ENCODE measurements at places on chromosomes 11 and 22.

DNA sequence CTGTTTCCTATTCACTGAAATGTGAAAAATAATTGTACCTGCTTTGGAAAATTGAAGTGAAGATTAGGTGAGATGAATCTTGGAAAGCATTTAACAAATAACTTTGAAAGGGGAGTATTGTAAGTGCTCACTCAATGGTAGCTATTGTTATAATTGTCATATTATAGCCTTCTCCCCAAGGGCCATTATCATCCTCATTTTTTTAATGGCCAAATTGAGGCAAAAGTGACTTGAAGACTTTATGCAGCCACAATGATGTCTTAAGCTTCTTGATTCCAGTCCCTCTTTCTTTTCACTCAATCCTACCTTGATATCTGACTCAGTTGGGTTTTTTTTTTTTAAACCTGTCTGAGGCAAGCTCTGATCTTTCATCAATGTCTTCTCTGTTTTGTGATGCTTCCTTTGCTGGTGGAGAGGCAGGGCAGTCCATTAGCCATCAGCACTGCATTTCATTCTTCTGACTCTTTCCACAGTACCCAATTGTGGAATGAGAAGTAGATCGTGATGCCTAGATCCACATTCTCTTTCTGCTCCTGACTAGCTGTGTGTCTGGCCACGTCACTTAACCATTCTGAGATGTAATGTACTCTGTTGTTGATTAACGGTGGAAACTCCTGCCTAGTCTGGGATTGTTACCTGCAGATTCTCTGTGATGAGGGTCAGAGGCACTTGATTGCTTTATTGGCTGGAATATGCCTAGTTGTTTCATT is 101.4 kb downstream of the DBX1 start:
- no peak for DNase-seq

- no peak for DNase-seq
Observed at GRCh38 chr22:46055911-46056545, 79.1 kb upstream of the WNT7B start.

DNA sequence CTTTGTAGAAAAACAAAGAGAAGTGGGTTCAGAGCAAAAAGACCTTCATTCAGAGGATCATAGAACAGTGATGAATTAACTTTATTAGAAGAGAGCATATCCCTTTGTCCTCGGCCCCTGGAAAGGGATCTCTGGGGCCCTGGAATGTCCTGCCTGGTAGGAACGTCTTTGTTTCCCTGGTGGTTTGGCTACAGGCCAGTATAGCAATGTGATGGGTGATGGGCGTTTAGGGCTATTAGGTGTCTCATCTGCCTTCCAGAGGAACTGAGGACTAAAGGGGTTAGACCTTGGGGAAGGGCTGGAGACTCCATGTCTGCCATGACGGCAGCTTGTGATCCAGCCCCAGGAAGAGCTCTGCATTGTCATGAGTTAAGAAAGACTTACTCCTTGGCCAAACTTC is 9.1 kb downstream of the APOL4 start:
- DNase-seq, result no peak

DNA sequence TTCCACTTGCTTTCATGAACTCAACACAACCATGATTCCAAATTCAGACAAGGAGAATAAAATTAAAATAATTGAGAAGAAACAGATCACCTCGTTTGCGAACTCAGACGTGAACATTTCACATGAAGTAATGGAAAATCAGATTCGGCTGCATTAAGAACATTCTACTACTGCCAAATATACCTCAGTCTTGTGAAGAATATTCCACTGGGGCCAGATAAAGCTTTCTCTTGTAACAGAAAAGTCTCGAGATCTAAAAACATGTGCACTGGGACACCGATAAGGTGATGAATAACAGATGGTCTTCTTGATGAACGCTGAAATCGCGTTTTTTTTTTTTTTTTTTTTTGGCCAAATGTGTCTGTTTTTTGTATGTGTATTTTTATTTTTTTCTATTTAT is 761.1 kb downstream of the BRD1 start:
- DNase-seq, result no peak

DNA sequence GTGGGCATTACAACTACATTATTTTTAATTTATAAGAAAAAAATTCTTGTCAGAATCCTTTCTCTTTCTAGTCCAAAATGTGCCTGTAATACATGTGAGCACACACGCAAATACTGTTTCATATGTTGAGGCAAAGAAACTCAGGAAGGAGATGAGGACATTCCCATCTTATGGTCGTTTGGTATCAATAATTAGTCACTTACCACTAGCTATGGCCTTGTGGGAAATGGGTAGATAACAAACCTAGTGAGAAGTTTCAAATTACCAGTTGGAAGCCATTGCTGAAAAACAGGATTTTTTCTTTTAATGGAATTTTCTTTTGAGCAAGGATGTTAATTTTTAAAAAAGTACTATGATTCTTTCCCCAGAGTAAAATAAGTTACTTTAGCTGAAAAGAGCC is 25.7 kb downstream of the AMOTL1 start:
- no peak for DNase-seq

DNA sequence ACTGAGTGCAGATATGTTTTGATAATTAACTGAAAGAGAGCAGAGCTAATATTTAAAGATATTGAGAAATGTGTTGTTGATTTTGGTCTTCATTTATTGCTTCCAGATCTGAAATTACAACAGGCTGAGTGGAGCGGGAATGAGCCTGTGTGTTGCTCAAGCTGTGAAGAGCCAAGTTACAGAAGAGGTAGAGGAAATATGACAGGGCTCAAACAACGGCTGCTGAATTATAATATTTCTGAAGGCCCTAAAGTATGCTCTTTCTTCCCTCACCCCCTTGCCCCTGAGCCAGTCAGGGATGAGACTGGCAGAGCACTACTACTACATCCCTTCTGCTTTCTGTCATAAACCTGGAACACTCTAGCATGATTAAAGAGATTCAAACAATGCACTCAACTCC is 115.6 kb downstream of the FANCF start:
- no peak for DNase-seq

DNA sequence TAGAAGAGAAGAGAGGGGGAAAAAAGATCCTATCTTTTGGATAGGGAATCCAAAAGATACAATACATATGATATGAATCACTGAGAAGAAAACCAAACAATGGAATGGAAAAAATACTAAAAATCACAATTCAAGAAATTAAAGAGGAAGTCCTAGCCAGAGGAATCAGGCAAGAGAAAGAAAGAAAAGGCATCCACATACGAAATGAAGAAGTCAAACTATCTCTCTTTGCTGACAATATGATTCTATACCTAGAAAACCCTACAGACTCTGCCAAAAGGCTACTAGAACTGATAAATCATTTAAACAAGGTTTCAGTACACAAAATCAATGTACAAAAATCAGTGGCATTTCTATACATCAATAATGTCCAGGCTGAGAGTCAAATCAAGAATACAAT is 91.4 kb downstream of the EFCAB6 start:
- no peak for DNase-seq

- peak; percentile 58 for DNase-seq
Observed at GRCh38 chr11:67468456-67468758, 644 bp downstream of the TMEM134 start.

- no peak for DNase-seq
Observed at GRCh38 chr11:109864151-109864661, 229.0 kb upstream of the ZC3H12C start.

- DNase-seq, result no peak
Observed at GRCh38 chr11:108541531-108541930, 43.3 kb upstream of the POGLUT3 start.

GRCh38 chr22:38017272-38017920 is 33.0 kb upstream of the SOX10 start:
- DNase-seq, result no peak

DNA sequence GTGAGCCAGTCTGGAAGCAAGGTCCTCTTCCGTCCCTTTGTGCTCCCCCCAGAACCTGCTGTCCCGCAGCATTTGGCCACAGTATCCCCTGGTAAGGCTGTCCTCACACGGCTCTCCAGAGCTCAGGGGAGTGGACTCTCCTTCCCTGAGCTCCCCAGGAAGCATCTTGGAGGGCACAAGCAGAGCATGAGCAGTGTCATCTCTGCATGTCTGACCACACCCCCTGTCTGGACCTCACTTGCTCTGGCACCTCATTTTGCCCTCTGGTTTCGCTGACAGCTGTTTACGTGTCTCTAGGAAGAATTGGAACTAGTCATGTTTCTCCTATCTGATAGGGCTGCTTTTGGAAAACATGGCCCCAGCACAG is 15.5 kb downstream of the DCPS start:
- DNase-seq, result no peak

DNA sequence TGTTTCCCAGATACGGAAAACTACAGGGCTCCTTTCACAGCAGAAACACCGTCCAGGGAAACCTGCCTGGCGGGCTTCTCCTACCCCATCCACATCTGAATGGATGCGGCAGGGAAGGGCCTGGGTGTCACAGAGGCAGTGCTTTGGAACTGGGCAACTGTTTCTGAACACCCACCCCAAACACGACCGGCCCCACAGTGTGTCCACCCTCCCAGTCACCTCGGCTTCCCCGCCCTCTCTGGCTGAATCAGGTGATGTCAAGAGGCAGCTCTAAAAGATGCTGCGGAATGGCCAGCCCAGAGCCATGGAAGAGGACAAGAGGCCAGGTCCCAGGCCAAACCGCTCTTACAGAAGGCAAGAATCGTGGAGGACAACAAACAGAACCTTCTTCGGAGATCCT is 22.0 kb downstream of the IFT27 start:
- DNase-seq, result no peak

DNA sequence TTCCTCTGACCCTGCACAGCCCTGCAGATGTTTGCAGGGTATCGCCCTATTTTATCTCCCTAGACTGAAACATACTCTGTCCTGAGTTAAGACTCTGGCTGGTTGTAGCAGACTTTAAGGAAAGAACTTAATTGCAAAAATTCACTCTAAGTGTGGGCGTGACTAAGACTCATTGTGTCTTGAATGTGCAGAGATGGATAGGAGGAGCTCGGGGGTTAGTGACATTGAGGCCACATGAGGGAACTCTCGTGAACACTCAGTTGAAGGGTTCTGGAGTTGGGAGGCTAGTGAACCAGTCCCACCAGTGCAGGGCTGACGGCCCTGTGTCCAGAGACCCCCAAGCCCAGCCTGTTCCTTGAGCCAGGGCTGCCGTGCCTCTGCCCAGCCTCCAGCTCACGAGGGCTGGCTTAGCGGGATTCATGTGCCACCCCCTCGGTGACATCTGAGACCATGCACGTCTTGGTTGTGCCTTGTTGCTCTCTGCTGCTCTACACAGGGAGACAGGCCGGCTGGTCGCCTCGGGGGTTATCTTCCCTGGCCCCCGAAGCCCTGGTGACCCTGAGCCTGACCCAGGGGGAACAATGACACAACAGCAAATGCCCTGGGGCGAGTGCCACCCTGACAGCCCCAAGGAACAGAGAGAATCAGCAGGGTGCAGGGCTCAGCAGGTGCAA is 11.4 kb upstream of the TBX1 start:
- DNase-seq, result no peak

DNA sequence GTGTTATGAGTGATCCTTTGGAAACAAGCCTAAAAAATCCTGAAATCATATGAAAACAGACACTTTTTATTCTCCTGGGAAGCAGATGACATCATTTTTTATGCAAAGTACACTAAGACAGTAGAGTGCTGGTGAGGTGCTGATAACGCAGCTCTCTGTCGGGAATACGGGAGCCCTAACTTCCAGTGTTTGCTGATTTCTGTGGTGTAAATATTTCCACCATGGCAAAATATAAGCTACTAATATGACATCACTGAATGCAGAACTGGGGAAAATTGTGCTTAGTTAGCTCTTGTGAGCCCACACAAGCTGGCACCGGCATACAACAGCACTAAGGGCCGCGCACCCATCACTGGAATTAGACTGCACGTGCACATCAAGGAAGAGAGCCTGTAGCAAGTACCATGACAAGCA is 82.6 kb downstream of the FAM76B start:
- no peak for DNase-seq
